ENCODE measurements at places on chromosomes 1 and 21.

- DNase-seq: no peak
These were observed 15.3 kb downstream of the UCK2 start for GRCh38 chr1:165842671-165843129.

GRCh38 chr1:201403359-201403758, 4.2 kb upstream of the LAD1 start:
- DNase-seq: no peak

DNA sequence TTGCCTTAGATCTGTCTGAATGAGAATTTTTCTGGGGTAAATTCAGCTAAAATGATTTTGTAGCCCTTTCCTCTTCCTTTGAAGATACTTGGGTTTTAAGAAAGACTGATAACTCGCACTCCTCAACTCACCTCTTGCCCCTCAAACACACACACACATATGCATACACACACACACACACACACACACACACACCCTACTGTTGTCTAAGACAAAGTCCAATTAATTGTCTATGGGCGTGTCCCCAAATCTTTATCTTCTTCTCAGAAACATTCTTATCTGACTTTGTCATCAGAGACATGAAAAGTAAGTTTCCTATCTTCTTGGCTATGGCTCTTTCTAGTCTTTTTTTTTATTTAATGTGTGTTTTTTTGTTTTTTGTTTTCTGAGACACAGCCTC, 36.1 kb upstream of the SMYD2 start:
- no peak for DNase-seq

- DNase-seq: no peak
These were observed 934.2 kb downstream of the TTLL7 start for GRCh38 chr1:83064589-83065242.

DNA sequence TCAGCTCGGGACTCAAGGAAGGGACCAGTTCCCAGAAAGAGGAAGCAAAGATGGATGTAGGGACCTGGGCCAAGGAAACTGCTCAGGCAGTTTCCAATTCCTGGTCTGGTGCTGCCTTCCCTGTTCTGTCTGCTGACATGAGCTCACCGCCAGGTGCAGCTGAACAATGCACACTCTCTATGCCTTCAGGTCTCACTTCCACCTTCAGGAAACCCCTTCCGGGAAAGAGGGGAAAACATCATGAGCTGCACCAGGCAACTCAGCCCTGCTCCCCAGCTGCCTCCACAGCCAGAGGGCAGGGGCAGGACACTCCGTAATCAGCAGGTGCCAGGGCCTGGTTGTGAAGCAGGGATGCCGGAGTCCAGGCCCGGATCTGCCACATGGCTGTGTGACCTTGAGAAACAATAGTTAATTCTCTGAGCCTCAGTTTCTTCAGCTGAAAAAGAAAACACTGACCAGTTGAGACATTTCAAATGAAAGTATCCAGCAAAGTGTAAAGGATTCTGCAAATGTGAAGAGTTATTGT, 27.8 kb downstream of the SMIM12 start:
- no peak for DNase-seq

All from colonic mucosa (tissue), 4 donors.